ENCODE measurements at places on chromosomes 4 and X.

DNA sequence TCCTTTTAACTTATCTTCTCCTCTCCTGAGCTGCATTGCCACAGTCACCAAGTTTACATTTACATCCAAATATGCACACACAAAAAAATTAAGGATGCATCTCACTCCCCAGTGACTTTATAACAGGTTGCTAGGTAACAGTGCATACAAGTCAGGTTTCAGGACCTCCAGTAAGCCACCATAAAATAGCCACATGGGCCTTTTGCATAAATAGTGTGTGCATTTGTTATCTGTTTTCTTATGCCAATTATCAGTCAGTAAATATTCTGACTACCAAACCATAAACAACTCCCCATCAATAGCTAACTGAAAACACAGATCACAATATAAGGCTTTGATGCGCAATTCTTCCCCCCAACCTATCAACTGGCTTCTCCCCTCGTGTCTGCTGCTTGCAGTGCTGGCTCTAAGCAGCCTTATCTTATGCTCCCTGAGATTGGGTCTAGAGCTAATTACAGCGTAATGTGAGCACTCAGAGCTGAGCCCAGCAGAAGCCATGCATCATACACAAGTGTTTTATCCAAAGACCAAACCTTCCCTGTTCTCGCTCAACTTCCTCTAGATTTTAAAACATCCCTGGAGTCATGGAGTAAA lies 55.4 kb downstream of the ZNF827 start:
- DNase-seq, result no peak

DNA sequence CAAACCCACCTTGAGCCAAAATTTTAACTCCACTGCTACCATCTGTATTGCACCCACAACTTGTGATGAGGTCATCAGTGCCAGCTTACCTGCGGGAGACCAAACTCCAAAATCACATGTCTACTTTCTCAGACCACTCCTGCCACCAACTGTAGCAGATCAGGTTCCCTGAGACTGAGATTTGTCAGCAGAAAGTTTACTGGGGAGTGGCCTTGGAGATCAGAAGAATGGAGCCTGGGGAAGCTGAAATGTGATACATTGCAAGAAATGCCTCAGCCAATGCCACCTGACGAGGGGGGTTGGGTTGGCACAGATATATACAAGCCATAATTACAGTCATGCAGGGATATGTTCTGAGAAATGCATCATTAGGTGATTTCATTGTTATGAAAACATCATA lies 19.1 kb downstream of the HAUS3 start:
- DNase-seq, result no peak

GRCh38 chrX:2901367-2902036 lies 27.6 kb downstream of the ARSD start:
- DNase-seq, result no peak

- DNase-seq, result no peak
These were observed 72.1 kb downstream of the GPR101 start for GRCh38 chrX:136961594-136962135.

- DNase-seq, result no peak
These were observed 45.6 kb downstream of the GLUD2 start for GRCh38 chrX:121093011-121093410.

GRCh38 chrX:136256026-136256425 lies 4.8 kb upstream of the MAP7D3 start:
- no peak for DNase-seq

DNA sequence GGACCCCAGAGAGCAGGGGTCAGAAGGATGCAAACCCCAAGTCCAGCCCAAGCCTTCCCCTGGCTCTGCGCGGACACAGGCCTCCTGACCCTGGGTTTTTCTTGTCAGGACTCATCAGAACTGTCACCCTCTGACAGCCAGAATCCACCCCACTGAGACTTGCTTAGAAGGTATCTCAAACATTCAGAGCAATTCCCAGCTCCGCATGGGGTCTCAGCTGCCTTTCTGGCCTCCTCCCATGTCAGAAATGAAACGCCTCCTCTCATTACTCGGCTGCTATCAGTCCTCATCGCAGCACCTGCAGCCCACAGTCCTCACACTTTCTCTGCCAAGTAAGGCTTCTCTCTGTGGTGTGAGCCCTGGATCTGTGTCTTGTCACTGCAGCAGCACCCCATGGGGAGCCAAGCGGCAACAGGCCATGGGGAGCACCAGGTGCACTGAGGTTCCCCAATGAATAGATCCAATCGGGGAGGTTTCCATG lies 97.8 kb downstream of the WFS1 start:
- DNase-seq, result no peak

DNA sequence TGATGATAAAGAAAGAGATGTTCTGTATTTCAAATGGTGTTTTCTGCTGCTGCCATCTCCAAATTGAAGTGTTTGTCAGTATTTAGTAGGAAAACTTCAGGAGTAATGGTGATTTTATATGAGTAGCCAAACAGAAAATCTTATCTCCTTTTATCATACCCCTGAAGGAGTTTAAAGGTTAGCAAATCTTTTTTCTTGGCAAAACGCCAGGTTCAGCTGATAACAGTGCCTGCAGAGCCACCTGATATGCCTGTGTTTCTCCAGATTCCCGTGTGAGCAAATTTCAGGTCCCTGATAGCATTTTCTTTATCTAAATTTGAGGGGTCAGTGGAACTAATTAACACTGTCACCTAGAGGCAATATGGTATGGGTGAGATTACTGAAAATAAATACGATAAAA lies 65.8 kb upstream of the ETNPPL start:
- DNase-seq, result no peak

DNA sequence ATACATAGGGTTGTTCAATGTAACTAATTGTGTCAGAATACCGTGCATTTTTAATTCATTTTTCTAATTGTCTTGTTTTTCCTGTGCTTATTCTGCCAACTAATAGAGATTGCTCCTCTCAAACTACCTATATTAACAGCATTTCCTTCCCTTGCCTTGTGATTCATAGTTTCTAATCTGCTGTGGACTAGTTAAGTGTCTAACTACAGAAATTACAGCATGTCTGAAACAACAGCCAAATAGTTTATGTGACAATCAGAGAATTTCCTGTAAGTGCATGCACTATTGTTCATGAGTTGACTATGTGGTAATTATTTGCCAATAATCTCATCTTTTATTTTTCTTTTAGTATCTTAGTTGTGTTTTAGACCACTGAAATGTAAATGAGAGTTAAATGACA lies 4.1 kb upstream of the SEC24B start:
- DNase-seq, result no peak

- DNase-seq, result no peak
These were observed 8.4 kb downstream of the TLR10 start for GRCh38 chr4:38774181-38774955.

- no peak for DNase-seq
These were observed 116.7 kb downstream of the AMELX start for GRCh38 chrX:11409957-11410356.

DNA sequence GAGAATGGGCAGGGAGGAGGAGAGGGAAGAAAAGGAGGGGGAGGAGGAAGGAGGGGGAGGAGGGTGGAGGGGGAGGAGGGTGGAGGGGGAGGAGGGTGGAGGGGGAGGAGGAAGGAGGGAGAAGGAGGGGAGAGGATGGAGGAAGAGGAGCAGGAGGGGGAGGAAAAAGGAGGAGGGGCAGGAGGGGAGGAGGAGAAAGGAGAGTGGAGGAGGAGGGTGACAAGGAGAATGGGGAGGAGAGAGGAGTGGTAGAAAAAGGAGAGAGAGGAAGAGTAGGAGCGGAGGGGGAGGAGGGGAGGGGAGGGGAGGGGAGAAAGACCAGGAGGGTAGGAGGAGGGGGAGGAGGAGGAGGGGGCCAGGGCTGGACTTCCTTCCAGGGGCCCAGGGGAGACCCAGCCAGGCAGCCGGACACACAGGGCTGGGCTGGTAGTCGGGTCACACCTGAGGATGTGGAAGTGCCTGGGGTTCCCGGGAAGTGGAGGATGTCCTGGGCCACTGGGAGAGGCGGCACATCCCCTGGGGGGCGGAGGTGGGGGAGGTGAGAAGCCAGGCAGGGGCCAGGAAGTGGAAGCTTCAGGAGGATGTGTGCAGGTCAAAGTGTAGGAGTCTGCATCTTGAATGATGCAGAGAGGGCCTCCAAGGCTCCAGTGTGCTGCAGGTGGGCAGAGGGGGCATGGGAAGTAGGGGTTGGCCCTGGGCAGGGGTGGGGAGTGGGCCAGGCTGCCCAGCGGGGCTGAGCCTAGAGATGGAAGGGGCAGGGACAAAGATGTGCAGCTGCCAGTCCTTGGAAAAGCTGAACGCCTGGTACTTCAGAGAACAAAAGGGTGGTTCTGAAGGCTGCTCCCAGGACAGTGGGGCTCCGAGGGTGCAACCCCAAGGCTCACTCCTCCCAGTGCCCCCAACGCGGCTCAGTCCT lies 18.8 kb downstream of the IL3RA start:
- no peak for DNase-seq

DNA sequence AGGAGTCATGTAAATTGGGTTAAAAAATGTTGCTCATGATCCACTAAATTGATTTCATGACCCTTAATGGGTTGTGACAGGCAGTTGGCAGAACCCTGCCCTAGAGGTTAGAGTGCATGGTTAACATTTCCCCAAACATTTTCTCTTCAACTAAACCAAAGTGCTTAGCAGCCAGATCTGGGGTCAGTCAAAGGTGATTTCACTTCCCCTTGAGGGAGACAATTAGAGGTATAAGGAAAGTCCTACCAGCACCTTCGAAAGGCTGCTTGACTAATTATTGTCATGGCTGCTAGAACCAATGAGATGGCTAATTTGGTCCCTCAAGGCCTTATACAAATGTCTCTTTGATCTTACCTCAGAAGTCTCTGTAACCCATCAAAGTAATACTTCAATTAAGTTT lies 30.9 kb upstream of the INTS6L start:
- DNase-seq, result no peak

- DNase-seq, result no peak
These were observed 223.1 kb upstream of the FAT1 start for GRCh38 chr4:186946682-186947294.

- no peak for DNase-seq
These were observed 24.8 kb downstream of the SPRY1 start for GRCh38 chr4:123421227-123421936.

- no peak for DNase-seq
These were observed 112.4 kb upstream of the LSM6 start for GRCh38 chr4:146063143-146063542.

GRCh38 chrX:50204364-50204899 lies at the start of gene CCNB3:
Gene CCNB3 (plus strand): TSS chrX:50204765. CDS start chrX:50285164, 80,399 bp downstream.
- DNase-seq, result peak; percentile 34

GRCh38 chr4:142974328-142974727 lies 128.2 kb upstream of the INPP4B start:
- DNase-seq, result no peak

- DNase-seq, result no peak
These were observed 10.3 kb downstream of the GUCY1B1 start for GRCh38 chr4:155769090-155769489.

DNA sequence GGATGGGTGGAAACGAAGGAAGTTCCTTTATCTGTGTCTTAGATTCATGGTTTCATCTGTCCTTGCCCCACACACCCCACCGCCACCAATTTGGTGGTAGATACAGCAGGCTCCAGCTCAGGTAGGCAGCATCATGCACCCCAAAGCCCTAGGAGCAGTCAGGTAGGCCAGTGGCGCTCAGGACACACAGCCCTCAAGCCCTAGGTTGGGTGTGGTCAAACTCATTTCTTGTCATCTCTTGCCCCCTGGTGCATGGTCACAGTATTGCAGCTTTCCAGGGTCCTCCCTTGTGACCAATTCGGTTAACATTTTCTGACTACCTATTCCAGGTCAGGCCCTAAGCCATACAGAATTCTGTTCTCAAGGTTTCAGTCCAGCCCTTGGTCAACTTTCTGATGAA lies 14.5 kb upstream of the PRRG3 start:
- DNase-seq, result peak; percentile 3

DNA sequence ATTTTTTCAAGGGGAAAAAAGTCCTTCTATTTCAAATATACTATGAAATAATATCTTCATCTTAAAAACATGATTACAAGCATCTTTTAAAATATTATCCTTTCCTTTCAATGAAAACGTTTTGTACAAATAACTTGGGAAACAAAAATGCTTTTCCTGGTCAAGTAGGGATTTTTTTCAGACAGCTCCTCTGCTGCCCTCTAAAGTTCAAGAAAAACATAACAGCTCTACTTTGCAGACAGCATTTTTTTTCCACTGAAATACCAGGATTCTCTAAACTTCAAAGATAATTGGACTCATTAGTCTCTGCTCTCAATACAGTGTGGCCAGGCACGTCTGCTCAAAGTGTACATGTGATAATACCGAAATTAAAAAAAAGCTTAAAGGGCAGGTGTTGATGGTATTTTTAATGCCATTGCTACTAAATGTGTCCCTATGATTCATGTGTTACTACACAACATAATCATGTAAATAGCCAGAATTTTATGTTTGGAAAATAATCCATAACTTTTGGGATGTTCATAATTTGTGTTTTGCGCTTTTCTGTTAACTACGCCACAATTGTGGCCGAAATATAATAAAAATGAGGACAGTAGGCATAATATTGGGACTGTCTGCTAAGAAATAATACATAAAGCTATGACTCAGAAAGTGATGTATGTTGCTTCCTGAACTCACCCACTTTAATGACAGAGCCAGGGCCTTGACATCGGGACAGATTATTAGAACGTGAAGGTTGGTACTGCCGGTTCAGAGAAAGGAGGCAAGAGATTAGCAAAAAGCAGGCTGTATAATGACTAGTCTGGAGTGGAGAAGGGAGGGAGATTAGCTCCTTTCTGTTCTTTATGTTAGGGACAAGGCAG lies 478.9 kb downstream of the KCNIP4 start:
- DNase-seq, result peak; percentile 26

- no peak for DNase-seq
These were observed 4.1 kb upstream of the S100P start for GRCh38 chr4:6689506-6689960.

DNA sequence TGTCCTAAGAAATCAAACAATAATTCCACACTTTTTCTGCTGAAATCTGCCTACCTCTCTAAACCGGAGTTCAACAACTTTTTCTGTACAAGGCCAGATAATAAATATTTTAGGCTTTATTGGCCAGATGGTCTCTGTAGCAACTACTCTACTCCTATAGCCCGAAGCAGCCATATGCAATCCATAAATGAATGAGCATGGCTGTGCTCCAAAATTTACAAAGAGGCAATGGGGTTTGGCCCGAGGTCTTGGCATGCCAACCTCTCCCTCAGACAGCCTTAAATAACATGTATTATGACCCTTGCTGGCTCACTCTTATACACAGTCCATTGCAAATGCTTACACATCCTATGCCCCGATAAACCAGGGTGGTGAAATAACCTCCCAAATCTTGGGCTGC lies 98.6 kb upstream of the GPM6A start:
- no peak for DNase-seq

DNA sequence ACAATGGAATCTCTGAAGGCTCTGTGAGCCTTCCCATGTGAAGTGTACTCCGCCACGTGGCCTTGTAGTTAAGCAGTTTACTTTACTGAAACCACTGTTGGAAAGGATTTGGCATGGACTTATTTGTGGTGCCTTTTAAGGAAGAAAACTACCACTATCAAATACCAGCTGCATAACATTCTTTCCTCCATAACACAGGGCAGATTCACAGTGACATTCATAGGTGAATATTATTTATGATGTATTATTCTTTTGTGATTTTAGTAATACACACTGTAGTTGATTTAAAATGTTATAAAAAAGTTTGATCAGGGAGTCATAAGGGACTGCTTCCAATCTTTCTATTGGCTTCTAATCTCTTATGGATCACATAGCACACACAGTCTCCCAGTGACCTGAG lies 192.5 kb upstream of the AGTR2 start:
- no peak for DNase-seq

Measured in NCI-H1694 treated with DMSO at 0.1 percent for 48 hours (cell line).